ENCODE measurements at places on chromosomes 13 and 19.

DNA sequence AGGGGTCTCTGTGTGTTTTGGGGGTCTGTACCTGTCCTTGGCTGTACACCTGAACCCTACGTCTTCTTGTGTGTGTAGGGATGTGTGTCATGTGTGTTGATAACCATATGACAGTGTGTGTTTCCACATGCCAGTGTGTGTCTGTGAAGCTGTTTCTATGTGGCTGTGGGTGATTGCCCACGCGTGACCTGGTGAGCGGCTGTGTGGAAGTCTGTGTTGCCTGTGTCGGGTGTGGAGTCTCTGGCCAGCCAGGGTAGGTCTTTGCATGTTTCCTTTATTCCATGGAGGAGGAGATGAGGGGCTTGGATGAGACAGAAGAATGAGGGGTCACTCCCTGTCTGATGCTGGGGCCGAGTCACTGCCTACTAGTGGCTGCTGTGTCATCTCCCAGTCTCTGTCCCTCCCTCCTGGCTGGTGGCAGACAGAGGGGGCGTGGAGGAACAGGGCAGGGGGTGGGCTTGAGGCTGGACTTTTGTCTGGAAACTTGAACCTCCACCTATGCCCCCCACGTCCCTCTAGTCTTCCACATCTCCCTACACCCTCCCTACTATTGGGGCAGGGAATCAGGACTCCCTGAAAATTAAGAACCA is 2.8 kb upstream of the FOSB start:
- DNase-seq: no peak

DNA sequence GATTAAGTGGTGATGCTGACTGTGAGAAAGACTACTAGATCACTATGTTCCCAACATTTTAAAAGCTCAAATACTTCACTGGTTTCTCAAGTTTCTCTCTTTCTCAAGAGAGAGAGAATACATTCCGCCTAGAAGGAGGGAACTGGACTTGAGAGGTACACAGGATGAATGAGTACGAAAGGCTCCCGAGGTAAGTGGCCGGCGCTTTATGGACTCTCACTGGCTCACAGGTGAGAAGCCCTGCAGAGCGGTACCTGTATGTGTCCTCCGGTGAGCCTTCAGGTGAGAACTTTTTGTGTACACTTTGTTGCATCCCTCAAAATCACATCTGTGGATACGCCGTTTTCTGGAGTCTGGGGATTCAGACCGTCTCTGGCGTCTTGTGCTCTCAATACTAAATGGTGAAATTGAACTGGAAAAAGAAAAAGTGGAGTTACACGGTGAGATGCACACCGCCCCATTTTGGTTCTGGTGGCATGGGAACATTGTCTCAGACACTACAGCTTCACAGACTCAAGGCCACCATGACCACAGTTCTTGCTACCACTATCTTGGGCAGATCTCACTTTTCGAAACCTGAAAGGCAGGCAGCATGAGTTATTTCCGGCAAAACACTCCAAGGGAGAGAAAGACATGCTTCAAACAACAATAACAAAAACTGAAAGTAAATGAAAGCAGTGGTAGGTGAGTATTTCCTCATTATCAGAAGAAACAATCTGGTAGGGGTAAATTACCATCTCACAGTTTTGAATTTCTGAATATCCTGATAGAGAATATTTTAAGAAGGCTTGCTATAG is 418.9 kb downstream of the KLF12 start:
- DNase-seq: peak; percentile 33

DNA sequence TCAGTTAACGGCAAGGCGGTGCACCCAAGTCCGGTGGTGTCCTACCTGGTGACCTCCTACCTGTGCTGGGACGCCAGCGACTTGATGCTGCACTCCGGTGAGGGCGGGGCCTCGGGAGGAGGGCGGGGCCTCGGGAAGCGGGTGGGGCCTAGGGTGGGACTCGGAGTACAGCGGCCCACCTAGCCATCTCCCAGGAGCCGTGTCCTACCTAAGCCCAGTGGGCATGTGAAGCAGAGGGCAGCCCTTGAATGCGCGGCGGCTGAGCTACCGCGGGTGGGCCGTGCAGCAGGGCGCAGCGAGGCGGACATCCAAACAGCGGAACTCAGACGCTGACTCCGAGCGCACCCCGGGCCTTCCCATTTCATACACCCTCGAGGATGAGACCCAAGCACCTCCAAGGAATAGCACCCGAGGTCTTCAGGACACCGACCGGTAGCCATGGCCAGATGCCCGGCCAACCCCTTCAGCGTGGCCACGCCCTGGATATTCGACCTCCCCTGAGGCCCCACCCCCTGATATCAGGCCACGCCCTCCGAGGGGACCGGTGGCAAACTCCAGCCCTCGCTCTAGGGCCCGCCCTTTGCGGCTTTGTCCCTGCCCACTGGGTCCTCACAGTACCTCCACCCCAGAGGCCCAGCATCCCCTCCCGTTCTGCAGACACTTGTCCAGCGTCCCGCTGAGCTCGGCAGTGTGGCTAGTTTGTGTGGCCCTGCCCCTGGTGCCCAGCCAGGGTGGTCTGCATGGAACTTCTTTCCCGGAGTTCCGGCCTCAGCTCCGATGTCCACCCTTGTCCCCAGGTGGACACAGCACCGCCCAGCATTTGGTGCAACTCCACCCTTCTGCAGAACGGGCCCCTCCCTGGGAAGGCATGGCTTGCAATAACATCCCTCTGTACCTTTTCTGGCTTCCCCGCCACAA is 5.4 kb downstream of the KLK1 start:
- DNase-seq: no peak

DNA sequence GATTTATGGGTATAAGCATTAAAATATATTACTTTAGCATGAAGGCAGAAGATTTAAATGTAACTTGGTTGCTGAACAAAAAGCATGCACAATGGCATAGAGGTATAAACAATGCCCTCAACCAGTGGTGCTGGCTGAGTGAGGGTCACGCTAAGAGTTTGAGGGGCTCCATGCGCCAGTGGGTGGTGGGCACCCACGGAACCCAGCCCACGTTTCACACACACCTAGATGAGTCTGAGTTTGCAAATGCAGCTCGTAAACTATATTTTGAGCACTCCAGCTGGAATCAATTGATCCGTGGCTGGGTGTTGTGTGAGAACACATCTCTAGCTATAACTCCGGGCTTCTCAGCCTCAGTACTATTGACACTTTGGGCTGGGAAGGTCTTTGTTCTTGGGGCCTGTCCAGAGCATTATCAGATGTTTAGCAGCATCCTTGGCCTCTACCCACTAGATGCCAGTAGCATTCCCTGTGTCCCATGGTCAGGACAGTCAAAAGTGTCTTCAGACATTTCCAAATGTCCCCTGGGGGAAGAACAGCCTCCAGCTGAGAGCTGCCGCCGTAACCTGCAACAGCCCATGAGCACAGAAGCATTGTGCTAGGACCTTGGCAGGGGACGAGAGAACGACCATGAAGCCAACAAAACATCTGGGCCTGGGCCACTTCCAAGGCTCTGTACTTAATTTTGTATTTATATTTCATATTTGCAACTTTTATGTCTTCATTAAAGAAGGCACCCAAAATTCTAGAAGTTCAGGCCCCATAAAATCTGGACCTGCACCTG is 108.1 kb upstream of the SOX1 start:
- no peak for DNase-seq

GRCh38 chr19:28700176-28700575 is 512.8 kb downstream of the UQCRFS1 start:
- DNase-seq: no peak

DNA sequence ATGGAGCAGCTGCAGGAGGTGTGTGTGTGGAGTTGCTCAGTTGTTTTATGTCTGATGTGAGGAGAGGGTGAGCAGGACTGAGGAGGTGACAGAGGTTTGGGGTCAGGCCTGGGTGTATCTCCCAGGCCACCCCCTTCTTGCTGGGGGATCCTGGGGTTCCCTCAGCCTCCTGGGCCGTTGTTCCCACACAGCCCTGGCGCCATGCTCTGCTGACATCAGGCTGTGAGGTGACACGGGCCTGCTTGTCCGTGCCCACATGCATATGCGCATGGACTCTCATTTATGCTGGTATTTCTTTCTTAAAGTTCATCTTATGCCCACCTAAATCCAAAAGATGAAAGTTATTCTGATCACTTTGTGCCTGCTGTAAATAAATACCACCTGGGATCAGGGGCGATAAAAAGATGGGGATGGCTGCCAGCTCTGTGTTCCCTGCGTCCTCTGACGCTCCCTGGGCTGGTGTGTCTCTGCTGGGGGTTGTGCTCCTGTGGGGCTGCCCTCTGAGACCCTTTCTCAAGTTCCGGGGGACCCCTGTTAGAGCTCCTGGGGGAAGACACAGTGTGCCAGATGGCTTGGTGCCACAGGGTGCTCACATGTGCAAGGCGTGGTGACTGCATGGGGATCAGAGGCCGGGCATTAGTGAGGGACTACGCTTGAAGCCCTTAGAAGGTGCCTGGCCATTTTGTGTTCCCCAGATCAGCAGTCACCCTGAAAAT is 12.6 kb downstream of the NAXD start:
- no peak for DNase-seq

- no peak for DNase-seq
These were observed 3.8 kb upstream of the GARIN5A start for GRCh38 chr19:50480281-50481111.

DNA sequence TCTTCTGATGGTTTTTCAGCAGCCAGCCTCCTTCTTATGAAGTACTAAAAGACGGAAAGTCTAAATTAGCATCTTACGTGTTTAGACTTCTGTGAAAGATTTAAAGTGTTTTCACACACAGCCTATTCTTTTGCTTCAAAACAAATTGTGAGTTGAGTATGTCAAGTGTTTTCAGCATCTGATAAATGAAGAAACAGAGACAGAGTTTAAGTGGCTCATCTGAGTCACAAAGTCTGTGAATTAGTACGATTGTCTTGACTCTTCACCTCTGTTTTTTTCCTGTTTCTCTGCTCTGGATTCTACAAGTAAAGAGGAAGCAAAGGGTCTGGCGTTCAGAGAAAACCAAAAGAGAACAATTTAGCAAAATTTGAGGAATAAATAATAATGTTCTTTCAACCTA is 116.4 kb downstream of the FRY start:
- no peak for DNase-seq

- DNase-seq: no peak
These were observed 31.2 kb upstream of the ZNF536 start for GRCh38 chr19:30340771-30341561.

- DNase-seq: no peak
These were observed 11.0 kb downstream of the XAB2 start for GRCh38 chr19:7618348-7618747.

DNA sequence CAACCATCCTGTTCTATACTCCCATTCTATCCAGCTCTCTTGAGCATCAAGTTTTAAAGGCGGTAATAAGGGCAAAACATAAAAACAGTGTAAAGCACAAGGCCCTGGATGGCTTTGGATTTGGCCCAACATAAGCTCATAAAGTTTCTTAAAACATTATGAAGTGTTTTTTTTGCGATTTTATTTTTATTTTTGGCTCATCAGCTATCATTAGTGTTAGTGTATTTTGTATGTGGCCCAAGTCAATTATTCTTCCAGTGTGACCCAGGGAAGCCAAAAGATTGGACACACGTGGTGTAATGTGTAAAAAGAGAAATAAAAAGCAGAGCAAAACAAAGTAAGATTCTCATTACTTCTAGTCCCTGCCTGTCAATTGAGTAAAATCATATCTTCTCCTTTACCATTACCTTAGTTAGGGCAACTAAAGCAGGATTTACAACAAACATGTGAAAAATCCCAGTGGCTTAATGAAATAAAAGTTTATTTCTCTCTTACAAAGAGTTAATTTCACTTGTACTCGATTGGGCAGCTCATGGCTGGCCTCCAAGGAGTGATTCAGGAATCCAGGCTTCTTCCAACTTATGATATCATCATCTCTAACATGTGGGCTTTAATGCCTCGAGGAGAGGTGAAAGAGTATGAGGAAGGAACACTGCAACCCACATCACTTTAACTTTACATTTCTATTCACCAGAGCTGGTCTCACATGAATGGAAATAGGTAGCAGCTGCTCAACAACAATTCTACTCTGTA is 725.2 kb upstream of the SLITRK1 start:
- no peak for DNase-seq

DNA sequence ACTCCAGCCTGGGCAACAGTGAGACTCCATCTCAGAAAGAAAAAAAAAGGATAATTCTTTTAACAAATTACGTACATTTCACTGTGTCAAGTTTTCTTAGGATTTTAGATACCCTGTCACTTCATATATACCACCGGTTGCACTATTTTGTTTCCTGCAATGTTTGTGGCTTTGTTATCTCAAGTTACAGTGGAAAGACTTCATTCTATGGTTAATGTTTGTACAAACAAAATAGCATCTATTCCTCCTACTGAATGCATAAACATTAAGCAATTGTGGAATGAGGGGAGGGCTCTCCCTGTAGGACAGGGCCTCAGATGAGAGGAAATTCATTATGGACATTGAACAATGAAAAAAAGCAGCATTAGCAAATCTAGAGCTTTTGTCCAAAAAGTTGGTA is 120.1 kb downstream of the DNAJC3 start:
- no peak for DNase-seq

GRCh38 chr19:42091300-42091699 is 15.3 kb downstream of the ZNF574 start:
- DNase-seq: no peak

GRCh38 chr19:45638930-45639729 is at the start of gene EML2:
Gene EML2, minus strand, starts transcription at chr19:45639397. Its CDS starts 21 bp downstream, at chr19:45639376.
- DNase-seq: no peak

- DNase-seq: no peak
These were observed 298.8 kb downstream of the SHISA2 start for GRCh38 chr13:25752957-25753551.

DNA sequence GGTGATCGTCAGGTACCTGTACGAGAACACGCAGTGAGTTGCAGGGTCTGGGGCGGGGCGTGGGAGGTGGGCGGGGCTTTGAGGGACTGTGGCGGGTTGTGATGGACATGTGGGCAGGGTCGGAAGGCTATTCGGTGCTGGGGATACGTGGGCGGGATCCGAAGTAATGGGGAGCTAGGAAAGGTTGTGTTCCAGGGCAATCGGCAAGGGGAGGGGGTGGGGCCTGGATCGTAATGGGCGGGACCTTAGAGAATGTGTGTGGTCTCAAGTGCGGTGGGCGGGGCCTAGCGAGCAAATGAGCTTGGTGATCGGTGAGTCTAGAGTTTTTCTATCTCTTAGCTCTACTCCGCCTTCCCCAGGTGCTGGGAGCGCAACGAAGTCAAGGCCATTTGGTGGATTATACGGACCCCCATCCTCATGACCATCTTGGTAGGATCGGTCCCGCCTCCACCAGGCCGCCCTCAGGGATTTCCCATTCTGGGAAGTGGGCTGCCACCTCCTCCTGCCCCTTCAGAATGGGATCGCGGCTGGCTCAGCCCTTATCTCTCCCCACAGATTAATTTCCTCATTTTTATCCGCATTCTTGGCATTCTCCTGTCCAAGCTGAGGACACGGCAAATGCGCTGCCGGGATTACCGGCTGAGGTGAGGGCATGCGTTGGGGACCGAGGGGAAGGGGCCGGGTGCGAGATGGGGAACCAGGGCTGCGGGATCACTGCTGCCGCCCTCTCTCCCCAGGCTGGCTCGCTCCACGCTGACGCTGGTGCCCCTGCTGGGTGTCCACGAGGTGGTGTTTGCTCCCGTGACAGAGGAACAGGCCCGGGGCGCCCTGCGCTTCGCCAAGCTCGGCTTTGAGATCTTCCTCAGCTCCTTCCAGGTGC is 9.6 kb downstream of the GIPR start:
- peak; percentile 54 for DNase-seq

DNA sequence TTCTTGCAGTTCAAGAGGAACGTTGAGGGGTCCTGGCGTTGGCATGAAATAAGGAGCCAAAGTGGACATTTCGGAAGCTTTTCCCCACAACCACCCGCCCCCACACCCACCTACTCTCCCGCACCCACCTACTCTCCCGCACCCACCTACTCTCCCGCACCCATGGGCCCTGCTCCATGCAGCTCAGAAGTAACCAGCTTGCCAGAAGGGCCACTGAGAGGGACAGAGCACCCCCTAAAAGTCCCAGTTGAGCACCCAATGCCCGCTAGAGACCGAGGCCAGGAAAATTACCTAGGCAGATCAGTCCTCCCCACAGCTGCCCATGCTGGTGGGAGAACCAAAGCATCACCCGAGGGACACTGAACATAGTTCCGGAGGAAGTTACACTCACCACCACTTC is 11.8 kb downstream of the VSTM2B start:
- DNase-seq: no peak

All from central memory CD8-positive, alpha-beta T cell (primary cell).